Activated T-helper 1 cell treated with anti-CD3 and anti-CD28 coated beads, Interleukin-12 subunit alpha, Interleukin-12 subunit beta, Interleukin-2, Interleukin-4 antibody, amounts not matched to agents 30 ng/mL and 10 ng/mL and 1 ng/mL, durations not matched to agents 14 hours and 24 hours and 36 hours (primary cell): ENCODE measurements at places on chromosomes 16 and 17.

DNA sequence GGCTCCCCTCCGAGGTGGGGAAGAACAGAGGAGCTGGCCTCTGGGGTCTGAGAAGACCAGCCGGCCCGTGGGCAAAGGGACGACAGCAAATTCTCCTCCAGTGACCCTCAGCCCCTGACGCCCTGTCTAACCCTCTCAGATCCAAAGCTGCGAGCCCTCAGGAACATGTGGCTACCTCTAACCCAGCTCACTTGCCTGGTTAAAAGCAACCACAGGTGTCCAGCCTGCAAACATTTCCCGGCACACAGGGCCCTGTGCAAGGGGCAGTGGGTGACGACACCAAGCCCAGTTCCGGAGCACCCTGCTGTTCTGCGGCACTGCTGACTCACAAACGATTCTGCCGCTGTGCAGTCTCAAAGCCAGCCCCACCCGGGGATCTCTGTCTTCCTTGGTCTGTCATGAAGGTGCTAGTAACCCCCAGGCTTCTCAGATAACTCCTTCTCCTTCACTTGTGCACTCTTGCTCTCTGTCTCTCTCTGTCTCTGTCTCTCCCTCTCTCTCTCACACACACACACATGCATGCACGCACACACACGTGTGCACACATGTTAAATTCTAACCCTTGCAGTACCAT is 23.0 kb downstream of the WNT3 start:
- no peak for DNase-seq

- DNase-seq = no peak
Measured at GRCh38 chr17:9768381-9768934, 22.9 kb downstream of the DHRS7C start.

GRCh38 chr17:68391561-68392268 is 65.6 kb downstream of the WIPI1 start:
- no peak for DNase-seq

DNA sequence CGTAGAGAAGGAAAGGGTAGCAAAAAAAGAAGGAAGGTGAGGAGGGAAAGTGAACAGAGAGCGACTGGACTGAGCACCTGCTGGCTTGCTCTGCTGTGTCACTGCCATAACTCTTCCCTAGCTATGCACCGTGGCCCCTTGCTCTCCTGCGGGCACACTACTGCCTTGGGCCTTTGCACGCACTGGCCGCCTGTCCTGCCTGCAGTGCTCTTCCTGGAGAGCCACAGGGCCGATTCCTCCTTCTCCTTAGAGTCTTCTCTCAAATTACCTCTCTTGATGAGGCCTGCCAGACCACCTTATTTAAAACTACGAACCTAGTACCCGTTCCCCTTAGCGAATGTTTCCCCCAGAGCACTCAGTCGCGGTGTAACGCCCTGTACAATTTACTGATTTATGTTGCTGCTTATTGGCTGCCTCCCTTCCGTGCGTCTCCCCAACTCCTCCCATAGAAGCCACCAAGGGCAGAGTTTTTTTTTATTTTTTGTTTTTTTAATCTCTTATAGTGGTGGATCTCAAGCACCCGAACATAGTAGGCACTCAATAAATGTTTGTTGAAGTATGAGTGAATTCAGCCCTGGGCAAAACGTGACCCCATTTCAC is 70.3 kb downstream of the RAI1 start:
- DNase-seq = peak; percentile 12

GRCh38 chr17:27609611-27610303 is 21.2 kb upstream of the LGALS9 start:
- DNase-seq = no peak

GRCh38 chr17:81447331-81447933 is 52.2 kb downstream of the BAHCC1 start:
- no peak for DNase-seq

DNA sequence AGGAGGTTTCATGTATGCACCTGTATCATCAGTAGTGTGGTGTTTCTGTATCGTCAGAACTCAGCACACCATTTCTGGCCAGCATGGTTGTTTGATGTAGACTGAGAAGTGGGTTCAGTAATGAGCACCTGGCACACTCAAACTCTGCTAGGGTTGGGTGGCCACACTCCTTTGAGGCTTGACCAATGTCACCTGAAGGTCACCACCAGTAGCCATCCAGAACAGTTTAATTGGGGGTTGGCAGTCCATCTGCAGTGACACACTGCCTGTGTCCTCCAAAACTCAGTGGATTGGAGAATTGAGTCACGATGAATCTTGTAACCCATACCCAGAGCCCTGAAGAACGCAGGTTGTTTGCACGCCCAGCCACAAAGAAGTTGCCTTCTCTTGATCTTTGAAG is 86.8 kb upstream of the HSBP1 start:
- DNase-seq = no peak

DNA sequence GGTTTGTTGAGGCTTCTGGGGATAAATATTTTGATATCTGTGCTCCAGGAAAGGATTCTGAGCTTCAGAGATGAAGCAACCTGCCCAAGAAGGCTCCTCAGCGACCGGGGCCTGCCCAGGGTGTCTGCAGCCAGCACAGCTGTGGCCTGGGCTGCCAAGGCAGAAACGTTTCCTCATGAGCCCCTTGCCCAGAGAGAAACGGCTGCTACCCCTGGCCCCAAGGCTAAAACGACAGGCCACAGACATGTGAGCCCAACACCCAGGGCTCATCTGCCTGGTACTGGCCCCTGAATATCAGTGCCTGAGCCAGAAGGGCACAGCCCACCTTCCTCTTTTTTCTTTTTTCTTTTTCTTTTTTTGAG is 45.4 kb upstream of the RASD1 start:
- no peak for DNase-seq

- no peak for DNase-seq
Measured at GRCh38 chr17:27354491-27355081, 60.7 kb downstream of the WSB1 start.

DNA sequence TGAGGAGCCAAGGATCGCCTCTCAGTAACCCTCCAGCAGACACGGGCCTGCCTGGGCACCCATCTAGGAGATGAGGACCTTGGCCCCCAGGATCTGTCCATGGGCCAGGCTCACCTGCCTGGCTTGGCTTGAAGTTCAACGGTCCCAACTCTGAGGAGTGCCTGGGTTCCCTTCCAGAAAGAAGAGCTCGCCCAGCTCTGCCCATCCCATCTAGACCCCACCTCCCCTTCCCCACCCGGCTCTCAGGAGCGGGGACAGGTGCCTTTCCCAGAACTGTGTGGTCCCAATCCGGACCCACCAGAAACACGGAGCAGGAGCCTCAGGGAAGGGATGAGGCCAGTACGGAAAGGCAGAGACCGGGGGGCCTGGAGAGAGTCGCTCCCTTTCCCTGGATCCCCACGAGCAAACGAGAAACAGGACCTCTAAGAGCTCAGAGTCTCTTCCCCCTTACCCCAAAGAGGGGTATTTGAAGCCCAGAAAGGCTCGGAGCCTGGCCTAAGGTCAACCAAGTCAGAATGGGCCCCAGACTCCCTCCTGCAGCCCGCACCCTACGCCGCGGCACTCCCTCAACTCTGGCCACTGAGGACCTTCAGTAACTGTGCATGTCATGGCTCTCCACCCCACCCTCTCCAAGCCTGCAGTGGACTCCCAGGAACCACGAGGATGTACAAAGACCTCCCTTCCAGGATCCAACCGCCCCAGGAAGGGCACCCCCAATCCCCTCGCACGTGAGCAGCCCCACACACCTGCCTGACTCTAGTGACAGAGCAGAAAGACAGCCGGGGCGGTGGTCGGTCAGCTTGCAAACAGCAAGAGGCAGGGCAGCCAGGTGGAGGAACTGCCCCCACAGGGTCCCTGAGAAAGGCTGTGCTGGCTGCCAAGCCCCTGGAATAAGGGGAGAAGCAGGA is 5.4 kb downstream of the CLUH start:
- DNase-seq = no peak

GRCh38 chr16:2009164-2009711 is 383 bp downstream of the ZNF598 start:
- no peak for DNase-seq

DNA sequence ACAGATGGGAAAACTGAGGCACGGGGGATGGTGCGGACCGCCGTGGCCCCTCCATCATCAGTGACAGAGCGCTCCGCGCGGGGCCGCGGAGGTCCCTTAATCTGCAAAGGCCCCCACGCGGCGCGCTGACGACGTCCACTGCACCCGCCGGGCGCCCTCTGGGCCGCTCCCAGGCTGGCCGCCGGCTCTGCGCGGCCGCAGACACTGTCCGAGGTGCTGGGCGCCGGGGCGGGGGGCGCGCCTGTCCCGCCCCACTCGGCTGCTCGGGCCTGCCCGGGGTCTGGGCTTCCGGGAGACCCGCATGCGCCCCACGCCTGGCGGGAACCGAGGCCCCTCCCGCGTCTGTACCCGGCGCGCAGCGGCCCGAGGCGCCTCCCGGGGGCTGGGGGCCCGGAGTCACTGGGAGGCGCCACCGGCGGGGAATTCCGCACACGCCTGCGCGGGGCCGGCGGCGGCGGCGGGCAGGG is 550 bp upstream of the RNF213 start:
- DNase-seq = peak; percentile 82

DNA sequence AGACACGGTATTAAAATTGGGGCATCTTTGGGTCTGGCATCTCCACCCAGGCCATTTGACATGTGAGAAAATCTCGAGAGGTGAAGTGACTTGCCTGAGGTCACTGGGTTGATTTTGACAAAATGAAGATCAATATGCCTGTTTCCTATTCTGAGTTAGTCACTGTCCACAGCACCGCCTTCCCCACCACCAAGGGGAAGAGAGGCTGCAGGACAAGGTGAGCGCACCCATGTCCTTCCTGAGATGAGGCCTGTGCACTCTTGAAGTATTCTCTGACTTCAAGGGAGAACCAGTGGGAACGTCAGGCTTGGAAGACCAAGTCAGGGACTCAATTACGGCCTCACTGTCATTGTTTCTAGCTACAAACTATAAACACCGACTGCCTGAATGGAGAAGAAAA is 49.9 kb upstream of the WSB1 start:
- no peak for DNase-seq

DNA sequence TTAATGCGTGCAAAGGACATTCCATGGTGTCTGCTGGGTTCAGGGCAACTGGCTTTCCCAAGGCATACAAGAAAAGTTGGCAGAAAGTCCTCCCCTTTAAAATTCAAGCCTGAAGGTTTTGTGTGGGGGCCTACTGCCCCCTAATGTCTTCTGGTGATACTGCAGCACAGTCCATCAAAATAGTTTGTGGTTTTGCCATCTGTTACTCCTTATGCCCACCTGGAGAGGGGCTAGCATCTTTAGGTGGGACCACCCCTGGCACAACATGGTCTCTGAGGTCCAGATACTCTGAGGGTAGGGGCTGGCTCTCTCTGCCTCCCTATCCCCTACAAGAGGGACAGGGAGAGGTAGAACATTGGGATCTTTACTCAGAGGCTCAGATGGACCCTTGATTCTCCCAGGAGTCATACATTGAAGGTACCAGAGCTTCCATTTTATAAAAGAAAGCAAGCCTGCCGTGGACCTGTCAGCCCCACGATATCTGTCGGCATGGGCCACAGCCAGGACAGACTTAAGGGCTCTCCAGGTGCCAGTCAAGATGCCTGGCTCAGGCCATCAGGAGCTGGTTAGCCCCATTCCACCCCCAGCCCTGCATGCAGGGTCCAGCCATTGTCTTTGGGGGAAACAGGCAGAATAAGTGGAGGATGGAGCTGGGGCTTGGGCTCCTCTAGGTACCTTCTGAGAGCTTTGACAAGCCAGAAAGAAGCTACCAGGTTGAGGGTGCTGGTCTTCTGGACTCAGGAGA is 6.3 kb downstream of the ESRP2 start:
- DNase-seq = no peak

- no peak for DNase-seq
Measured at GRCh38 chr17:1386265-1386664, 13.8 kb downstream of the YWHAE start.

DNA sequence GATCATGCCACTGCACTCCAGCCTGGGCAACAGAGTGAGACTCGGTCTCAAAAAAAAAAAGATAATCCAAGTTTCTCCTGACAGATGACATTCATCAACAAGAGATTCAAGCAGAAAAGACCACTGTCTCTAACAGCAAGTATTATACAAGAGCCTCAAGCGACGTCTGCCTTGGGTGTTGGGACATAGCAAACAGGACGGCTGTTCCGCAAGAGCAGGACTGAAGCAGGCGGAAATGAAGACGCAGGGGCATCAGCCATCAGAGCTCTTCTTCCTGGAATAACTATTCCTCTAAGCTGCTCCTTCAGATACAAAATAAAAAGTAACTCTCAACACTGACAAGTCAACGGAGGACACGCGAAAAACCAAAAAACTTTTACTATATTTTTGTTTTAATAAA is 54.0 kb downstream of the ANKRD11 start:
- no peak for DNase-seq

DNA sequence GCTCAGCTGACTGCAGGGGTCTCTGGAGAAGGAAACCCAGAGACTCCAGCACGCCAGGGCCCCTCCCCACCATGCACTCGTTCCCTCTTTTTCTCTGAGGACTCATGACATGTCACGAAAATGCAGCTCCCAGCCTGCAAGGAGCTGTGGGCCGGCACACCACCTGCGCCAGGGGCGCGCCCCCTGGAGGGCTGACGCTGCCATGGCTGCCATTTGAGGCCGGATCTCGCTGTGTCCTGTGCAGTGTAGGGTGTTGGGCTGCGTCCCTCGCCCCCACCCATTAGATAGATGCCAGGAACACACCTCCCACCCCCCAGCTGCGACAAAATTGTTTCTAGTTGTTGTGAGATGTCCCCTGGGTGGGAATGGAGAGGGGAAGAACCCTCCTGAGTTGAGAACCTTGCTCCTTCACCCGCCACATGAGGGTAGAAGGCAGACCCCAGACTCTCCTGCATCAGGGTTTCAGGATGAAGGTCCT is 8.2 kb downstream of the SYNGR2 start:
- DNase-seq = peak; percentile 70

DNA sequence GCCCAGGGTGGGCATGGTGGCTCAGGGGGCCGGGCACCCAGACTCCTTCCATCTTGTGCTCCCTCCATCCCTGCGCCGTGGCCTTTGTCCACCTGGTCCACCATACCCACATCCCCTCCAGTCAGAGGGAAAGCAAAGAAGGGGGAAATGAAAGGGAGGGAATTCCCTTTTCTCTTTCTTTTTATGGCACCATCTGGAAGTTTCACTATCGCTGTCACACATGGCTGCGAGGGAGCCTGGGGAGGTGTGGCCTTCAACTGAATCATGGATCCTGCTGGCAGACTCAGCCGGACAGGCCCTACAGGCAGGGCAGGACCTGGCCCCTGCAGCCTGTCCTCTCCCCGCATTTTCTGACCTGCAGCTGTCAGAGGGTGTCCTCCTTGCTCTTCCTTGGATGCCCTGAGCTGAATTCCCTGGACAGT is 6.2 kb downstream of the SLC12A3 start:
- DNase-seq = no peak

- no peak for DNase-seq
Measured at GRCh38 chr17:68853036-68853435, 102.2 kb downstream of the ABCA8 start.

DNA sequence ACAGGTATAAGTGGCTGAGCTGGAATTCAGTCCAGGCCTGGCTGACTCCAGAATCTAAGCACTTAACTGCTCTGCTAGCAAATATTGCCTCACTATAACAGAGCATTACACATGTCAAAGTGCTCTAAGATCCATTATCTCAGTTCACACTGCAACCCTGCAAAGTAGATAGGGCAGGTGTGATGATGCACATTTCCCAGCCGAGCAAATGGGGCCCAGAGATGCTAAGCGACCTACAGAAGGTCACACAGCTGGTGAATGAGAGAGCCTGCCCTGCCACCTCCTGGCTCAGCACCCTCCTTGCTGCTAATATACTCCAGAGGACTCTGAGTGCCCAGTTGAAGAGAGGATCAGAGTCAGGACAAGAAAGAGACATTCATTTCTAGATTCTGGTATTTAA is 73.6 kb upstream of the CCL1 start:
- DNase-seq = no peak
